ENCODE measurements at places on chromosomes 12 and 14.

- DNase-seq = no peak
These were observed 10.4 kb downstream of the MSI1 start for GRCh38 chr12:120358412-120359100.

DNA sequence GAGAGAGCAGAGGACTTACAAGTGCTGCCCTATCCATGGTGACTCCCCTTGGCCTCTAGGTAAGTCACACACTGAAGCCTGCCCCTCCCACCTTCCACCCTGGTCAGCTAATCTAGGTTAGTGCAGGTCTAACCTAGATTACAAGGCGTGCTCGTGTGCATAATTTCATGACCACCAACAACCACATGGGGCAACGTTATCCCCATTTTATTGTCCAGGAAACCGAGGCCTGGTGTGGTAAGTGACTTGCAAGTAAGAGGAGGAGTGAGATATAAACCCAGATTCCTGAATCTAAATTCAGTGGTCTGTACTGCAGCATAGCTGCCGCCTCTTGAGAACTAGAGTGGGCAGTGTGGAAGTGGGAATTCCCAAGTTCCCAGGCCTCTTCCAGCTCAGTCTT lies 171.1 kb downstream of the DAD1 start:
- DNase-seq = no peak

DNA sequence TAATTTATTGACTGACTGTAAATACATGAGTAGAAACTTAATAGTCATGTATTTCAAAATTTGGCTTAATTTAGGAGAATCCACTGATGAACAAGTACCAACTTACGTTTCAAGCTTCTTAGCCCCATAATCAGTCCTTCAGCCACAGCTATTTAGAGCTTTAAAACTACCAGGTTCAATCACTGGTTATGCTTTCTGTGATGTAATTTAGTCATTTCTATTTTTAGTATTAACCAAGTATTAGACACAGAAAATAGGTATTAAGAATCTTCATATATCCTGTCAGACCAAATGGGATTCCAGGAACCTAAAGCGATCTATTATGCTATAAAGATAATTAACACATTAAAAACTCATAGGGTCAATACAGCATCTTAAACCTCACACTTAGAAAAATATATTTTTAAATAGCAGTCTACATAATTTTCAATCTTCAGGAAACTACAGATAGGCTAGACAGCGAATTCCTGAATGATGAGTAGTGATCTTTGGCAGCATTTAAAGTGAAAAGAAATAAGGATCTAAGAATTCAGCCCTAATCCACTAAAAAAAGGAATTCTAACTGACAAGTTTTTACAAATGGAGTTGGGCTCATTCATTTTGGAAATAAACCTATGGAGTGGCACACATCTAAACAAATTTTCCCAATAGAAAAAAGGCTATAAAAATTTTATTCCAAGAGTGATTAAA lies 51.5 kb downstream of the ZC3H14 start:
- DNase-seq = no peak

- DNase-seq = no peak
These were observed 84.7 kb upstream of the NELL2 start for GRCh38 chr12:44960856-44961255.

DNA sequence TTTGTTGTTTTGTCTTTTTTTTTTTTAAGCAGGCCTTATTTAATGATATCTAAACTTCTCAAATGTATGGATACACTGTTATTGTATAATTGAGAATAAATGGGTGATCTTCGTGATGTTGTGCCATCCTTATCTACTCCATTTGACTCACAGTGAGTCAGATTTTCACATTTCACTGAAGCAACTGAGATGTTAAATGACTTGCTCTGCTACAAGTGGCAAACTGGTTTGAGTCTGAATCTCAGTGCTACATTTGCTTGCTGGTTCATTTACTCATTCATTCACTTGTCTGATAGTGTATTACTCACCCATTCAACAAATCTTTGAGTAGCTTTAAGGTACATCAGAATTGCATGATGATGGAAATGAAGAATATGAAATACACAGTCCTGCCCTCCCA lies 2.6 kb downstream of the KIAA0586 start:
- no peak for DNase-seq

DNA sequence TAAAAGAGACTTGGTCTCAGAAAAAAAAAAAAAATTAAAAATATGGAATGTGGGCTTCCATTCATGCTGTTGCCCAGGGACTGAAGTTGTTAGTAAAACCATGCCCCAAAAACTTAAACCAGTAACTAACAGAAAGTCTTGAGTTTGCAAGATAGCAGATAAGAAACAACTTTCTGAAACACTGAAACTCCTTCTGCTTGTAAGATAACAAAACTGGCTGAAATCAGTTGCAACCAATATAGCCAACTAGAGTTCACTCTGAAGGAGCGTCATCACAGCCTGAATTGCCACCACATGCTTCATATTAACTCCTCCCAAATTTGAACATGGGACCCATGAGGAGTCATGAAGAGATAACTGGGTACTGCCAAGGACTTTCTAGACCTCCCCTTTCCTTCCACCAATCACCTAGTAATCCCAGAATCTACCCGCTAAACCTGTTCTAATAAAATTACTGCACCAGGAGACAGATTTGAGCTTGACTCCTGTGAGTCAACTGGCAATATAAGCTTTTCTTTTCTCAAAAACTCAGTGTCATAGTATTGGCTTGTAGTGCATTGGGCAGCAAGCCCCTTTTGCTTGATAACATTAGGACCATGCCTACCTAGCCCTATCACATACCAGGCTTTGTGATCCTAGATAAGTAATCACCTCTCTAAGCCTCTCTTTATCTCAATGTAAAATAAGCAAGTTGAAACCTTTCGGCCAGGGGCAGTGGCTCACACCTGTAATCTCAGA lies 53.6 kb downstream of the R3HDM2 start:
- DNase-seq = no peak

DNA sequence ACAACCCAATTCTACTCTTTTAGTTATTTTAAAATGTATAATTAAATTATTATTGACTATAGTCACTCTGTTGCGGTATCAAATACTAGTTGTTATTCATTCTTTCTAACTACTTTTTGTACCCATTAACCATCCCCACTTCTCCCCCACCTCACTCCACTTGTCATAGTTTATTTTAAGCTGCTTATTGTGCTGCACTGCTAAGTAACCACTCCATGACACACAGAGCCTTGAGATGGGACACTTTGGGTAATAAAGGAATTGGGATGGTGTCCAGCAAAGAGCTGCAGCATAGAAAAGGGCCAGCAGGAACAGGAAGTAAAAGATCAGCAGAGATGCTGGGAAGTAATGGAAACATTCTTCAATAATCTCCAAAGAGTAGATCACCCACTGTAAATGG lies 123.0 kb downstream of the RPS29 start:
- DNase-seq = no peak

- DNase-seq = no peak
These were observed 16.1 kb upstream of the KRT73 start for GRCh38 chr12:52634266-52635056.

All from stimulated activated CD8-positive, alpha-beta memory T cell treated with anti-CD3 and anti-CD28 coated beads, Interleukin-15, amount 100 ng/mL, for 24 hours (primary cell).